ENCODE measurements at places on chromosomes 4 and X.
A peak's percentile ranks its signal among the peaks of the same experiment; 100 is the strongest.

DNA sequence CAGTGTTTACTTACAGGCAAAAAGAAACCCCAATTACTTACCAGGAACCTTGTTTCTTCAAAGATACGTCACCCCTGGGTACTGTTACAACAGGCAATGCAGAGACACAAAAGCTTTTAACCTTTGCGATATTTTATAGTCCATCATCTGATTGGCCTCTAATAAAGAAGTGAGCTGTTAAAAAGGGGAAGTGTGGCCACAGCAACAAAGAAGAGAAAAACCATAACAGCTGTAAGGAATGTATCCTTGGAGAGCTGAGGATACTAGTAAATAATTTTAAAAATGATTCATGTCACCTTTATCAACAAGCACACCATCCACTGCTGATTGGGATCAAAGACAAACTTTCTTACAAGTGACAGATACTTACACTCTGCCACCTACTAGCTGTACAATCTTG lies 14.1 kb downstream of the GABRA4 start:
- no peak for DNase-seq

DNA sequence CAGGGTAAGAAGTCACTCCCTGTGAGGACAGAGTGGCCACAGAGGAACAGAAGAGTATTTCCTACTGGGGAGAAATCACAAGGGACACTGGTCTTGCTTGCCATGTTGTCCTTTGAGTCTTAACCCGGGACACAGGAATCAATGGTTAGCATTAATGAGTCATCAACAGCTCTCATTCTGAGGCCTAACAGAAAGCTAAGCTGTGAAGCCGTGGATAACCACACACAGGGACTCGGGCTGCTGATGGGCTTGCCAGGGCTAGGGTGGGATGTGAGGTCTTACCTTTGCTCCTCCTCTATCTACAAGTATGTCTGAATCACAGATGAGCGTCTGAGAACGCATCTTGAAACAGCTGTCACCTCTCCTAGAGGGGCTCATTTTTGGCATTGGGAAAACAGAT lies 22.2 kb downstream of the HELT start:
- DNase-seq = no peak

DNA sequence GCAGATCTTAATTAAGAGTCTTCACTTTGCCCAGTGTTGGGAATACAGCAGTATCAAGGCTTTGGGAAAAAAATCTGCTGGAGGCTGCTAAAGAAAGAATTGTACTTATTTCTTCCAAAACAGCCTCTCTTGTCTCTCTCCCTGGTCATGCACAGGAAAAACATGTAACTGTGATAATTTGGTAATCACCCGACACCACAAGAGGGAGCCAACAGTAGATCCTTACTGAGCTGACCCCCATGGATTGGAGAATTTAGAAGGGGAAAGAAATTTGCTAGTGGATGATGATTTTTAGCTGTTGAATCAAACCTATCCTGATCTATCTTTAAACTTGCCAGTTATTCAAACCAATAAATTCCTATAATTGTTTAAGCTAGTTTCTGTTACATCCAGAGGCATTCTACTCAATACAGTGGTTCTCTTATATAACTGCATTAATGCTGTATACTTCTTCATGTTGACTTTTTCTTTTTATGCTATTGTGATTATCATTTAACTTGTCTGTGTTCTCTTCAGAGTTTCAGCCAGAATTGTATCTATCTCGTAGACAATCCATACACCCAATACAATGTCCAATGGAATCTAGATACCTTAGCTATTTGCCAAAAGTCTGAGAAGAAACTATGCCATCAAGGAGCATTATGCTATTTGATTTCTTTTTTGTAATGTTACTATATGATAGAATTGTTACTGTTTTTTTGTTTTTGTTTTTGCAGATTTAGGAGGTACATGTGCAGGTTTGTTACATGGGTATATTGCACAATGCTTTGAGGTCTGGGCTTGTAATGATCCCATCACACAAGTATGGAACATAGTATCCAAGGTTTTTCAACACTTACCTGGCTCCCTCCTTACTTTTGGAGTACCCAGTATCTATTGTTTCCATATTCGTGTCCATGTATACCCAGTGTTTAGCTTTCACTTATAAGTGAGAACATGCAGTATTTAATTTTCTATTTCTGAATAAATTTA lies 31.3 kb upstream of the ARHGEF38 start:
- no peak for DNase-seq

DNA sequence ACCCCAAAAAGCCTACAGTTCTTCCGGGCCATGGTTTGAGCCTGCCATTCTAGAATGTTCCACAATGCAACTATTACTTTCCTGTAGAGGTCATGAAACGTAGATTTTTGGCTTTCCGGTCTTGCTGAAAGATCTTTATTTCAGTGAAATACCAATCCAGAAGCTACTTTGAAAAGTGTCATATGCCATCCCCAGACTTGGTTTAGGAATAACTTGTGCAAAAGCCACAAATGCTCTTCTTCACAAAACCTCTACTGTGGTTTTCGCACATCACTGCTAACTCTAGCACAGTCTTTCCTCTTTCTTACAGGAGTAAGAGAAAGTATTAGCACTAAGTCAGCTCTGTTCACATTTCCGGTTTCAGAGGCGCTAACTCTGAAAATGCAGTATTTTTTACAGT lies 12.7 kb upstream of the CD40LG start:
- DNase-seq = no peak

GRCh38 chrX:147912093-147912801 lies 528 bp downstream of the FMR1 start:
- DNase-seq = no peak

- no peak for DNase-seq
Measured at GRCh38 chr4:186887752-186888151, 164.1 kb upstream of the FAT1 start.

GRCh38 chr4:15562114-15562513 lies 92.4 kb downstream of the CC2D2A start:
- DNase-seq = no peak

- no peak for DNase-seq
Measured at GRCh38 chr4:58807843-58808615, 1697.8 kb upstream of the IGFBP7 start.

- no peak for DNase-seq
Measured at GRCh38 chr4:28686618-28687017, 1826.0 kb downstream of the STIM2 start.

DNA sequence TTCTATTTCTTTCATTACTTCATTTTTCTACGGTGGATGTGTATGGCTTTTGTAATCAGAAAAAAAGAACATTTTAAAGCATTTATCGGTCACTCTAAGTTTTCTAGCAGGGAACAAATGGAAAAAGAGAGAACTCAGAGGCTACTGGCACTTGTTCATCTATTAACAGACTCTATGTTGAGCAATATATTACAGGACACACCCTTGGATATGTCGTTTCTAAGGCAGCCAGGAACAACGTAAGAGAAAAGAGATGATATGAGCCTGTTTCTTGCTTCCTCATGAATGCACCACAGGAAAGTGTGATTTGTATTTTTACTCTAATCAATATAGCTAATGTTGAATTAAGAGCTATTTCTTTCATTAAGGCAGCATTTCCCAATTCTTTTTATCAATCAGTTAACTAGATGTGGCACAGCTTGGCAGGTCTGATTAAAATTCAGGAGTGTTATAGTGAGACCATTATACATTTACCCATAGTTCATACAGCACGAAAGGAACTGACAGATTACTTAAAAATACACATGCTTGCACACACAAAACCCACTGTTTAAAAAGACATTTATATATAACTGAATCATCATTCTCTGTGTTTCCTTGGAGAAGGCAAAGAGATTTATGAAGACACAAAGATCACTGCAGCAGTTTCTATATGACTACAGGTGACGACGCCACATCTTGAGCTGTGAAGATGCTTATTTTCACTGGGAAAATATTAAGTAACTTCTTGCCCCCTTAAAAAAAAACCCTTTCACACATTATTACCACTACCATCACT lies 13.0 kb downstream of the RAB9B start:
- DNase-seq = no peak

- no peak for DNase-seq
Measured at GRCh38 chrX:93585661-93586060, 87.7 kb downstream of the NAP1L3 start.

- no peak for DNase-seq
Measured at GRCh38 chr4:125123570-125124109, 191.1 kb upstream of the FAT4 start.

DNA sequence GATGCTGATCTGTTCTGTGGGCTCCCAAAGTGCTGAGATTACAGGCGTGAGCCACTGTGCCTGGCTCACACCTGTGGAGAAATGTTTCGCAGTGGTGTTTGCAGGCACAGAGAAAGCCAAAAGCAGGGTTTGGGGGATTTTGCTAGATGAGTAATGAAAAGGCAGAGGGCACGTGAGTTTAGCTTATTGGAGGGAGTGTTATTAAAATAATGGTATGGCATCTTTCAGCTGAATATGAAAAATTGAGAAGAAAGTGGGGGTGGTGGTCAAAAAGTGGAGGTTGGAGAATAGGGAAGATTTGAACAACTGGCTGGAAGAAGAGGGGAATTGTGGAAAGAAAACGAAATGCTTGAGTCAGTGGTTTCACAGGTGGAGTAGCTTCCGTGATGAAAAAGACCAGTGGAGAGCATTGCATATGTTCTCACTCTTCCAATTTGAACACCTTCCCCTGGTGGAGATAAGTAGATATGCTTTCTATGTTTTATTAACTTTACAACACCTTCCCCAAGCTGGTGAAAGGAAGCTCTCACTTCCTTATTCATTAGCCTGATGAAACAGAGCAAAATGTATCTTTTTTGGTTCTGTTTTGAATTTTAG lies 1.1 kb upstream of the CHST7 start:
- no peak for DNase-seq

DNA sequence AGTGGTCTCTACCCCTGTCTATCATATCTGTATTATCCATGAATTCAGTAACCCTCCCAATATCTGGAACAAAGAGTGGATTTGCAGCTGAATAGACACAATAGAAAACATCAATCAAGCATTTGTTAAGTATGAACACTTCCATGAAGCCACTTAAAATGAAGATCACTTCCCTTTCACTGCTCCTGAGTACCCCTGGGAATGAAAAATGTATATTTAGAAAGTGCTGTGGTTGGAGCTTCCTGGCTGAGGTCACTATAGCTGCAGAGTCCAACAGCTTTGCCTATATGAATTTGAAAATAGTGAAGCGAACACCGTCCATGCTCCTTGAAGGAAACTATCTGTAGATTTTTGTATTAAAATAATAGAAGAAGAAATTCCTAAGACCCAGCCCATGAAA lies 227.0 kb downstream of the DTHD1 start:
- no peak for DNase-seq

DNA sequence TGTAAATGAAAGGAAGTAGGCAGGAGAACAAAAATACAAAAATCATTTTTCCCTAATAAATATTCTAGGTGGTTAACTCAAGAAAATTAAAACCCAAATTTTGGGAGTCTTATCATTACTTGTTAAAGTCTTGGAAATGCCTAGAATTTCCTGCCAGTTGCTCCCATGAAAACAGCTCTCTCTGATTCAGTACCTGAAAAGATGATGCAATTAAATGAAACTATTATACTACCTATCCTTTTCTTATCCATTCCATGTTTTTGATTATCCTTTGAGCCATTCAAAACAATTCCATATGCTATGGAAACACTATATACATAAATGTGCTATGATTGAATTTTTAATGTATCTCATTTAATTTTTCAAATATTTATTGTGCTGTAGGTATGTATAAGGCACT lies 50.5 kb upstream of the AMELX start:
- DNase-seq = no peak

GRCh38 chr4:158857951-158858350 lies 89.1 kb downstream of the FNIP2 start:
- no peak for DNase-seq

DNA sequence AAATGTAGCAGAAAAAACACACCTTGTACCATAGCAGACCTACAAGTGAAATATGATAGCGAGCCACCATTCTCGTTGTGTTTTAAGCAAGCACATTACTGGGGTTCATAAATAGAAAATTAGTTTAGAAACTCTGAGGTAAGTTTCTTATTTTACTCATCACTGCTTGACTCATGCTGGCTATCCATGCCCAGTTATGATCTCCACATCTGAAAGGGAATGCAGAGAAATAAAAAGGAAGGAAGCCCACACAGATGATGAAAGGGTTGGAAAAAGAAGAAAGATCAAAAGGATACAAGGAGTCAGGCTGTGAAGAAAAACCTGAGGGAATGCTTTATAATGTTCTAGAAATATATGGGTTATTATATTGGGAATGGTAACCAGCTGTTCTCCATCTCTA lies 54.5 kb downstream of the CAMK2D start:
- no peak for DNase-seq

- DNase-seq = no peak
Measured at GRCh38 chr4:52968691-52969090, 106.6 kb downstream of the RASL11B start.

DNA sequence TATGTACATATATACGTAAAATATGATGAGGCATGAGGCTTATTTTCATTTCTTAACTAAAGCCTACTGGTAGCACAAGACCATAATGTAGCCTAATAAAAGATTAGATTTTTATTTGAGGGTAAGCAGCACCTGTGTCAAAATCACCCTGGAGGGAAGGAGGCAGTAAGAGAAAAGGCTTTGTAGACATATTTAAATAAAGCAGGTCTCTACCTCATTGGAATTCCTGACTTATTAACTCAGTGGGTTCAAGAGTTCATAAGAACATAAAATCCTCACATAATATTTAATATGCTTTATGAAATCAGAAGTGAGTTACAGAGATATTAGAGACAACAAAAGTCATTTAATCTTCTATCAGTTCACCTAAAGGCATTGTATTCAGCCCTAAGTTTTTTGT lies 261.6 kb upstream of the ANKRD50 start:
- no peak for DNase-seq

- no peak for DNase-seq
Measured at GRCh38 chr4:8319731-8320385, 50.3 kb downstream of the HTRA3 start.

GRCh38 chrX:49627086-49627777 lies 28.4 kb downstream of the GAGE1 start:
- DNase-seq = no peak

DNA sequence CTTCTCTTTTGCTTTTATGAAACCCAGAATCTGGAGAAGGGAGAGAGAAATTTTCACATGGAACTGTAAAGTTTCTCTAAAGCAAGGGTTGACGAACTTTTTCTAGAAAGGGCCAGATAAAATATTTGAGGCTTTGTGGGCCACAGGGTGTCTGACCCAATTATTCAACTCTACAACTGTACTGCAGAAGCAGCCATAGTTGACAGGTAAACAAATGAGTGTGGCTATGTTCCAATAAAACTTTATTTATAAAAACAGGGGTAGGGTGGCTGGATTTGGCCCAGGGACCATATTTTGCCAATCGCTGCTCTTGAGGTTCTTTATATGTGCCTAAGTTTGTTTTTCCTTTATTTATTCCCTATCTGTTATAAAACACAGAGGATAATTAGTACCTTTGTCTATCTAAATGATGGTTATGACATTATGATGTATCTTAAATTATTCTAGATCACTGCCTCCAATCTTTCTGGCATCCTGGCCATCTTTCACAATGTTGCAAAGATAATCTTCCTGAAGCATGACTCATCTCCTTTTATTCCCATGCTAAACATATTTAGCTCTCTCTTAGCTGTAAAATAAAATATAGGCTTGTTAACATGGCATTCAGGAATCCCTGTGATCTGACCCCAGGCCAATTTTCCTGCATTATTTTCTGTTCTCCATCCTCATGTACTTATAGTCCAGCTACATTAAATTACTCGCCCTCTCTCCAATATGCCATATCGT lies 106.8 kb upstream of the CBLL2 start:
- DNase-seq = no peak

GRCh38 chr4:76809594-76810305 lies 88.2 kb downstream of the SOWAHB start:
- no peak for DNase-seq

GRCh38 chrX:13647709-13648212 lies 5.2 kb upstream of the TCEANC start:
- DNase-seq = peak; percentile 40
